ENCODE measurements at places on chromosomes 6 and 20.

DNA sequence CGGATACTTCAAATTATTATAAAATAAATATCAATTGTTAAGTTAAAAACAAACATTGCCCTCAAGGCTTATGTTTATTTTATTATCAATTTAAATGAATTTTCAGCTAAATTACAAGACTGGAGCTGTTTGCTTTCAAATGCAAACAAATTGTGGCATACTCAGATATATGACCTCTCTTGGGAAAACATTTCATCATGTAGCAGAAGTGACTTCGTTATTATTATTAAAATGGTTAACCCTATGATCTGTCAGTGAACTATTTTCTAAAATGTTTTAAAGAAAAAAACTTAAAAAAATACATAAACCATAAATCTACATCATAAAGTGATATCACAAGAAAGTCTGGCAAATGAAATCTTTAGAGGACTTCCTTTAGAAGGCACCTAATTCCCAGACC is 72.5 kb downstream of the MAN1A1 start:
- no peak for DNase-seq

DNA sequence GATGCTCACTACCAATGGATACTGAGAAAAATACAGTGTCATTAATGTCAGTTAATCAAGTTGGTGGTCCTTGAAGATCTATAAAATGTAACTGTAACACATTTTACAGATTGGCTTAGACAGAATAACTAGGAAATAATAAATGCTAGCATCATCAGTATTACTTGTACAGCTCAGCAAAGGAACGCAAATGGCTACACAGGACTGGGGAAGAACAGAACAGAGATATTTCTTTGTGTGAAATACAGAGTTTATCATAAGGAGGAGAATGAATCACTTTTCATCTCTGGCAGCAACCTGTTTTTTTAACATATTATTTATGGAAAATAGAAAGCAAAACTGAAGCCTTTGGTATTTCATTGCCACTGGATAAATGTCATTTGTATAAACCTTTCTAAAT is 8.2 kb upstream of the QKI start:
- no peak for DNase-seq

DNA sequence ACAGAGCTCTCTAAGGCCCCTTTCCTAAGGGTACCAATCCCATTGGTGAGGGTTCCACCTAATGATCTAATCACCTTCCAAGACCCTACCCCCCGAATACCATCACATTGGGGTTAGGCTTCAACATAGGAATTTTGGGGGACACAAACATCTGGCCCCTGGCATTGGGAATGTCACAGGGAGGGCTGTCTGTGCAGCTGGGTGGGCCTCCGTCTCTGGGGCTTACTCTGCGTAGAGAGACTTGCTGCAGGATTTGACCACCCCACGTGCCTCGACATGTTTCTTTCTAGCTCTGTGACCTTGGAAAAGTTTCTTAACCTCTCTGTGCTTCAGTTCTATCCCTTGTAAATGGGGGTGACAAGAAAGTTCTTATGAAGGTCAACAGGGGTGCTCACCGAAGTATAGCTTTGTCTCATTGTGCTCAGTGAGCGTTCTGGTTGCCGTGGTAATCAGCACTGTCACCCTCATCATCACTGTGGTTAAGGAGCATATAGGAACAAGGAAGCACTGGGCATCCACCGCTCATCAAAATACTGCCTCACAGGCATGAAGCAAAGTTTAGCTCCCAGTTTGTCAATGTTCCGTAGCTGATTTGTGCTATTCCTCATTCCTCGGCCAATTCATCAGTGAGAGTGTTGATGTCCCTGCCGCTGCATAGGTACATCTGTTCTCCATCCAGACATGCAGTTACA is 152.8 kb downstream of the SYCP2 start:
- no peak for DNase-seq

DNA sequence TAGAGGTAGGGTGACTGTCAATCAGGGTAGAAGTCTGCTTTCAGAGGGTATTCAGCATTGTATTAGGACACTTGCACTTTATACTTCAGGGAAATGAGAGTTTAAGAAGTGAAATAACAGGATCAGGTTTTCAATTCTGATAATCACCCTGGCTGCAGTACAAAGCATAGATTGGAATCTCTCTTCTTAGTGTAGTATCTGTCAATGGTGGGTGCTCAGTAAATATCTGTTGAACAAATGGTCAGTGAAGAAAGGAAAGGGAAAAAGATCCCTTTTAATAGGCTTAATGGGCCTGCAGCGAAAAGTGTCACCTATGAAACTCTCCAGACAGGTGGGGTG is 18.7 kb downstream of the TUBB2B start:
- no peak for DNase-seq

- DNase-seq, result no peak
Measured at GRCh38 chr6:116971959-116972358, 94.9 kb downstream of the RFX6 start.

- DNase-seq, result no peak
Measured at GRCh38 chr20:43542674-43543073, 16.2 kb upstream of the SGK2 start.

- no peak for DNase-seq
Measured at GRCh38 chr6:88246654-88247053, 80.5 kb upstream of the CNR1 start.

GRCh38 chr6:142857796-142858555 is 87.0 kb downstream of the HIVEP2 start:
- no peak for DNase-seq

DNA sequence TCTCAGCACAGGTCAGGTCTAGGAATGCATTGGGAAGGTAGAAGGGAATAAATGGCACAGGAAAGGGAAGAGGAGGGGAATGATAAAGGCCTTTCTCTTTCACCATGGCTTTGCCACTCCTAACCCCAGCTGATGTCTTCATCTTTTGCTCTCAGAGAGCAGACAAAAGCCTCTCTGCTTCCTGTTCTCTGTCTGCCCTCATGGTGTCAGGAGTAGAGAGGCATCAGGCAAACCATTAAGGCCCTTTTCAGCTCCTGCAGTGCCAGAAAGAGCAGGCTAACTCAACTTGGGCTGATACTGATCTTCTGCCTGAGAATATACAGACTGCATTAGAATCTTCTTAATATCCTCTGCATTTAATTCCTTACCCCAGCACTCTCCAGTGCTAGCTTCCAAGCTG is 48.0 kb upstream of the STXBP5 start:
- no peak for DNase-seq

DNA sequence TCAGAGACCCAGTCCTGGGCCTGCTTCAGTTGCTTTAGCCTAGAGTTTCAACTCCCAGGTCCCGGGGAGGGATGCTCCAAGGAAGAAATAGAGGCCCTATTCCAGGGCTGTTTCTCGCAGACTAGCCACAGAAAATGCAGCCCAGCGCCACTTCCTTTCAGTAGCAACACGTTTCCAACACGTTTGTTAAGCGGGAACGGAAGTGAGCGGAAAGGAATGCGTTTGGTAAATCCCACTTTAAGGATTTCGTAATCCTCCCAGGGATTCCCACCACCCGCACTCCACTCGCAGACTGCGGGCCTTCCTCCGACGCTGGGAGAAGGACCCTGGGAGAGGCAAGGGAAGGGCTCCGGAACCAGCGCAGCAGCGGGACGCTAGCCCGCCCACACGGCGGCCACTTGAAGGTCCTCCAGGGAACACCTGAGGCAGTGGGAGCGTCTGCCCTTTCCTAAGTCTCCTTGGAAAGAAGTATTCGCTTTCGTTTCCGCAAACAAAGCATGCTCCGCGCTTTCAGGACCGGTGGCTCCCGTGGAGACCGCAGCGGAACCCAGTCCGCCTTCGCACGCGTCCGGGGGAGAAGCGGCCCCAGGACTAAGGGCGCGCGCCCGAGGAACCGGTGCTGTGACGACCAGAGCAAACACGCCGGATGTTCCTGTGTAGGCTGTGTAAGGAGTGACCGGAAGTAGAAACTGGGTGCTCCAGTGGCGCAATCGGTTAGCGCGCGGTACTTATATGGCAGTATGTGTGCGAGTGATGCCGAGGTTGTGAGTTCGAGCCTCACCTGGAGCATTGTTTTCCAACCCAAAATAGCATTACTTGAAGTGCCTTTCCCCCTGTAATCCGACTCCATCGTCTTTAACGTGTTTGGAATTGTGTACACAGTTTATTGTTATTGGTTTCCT is 227.6 kb upstream of the PRSS16 start:
- DNase-seq, result peak; percentile 1

GRCh38 chr6:48101290-48101689 is 9.7 kb downstream of the PTCHD4 start:
- DNase-seq, result no peak

DNA sequence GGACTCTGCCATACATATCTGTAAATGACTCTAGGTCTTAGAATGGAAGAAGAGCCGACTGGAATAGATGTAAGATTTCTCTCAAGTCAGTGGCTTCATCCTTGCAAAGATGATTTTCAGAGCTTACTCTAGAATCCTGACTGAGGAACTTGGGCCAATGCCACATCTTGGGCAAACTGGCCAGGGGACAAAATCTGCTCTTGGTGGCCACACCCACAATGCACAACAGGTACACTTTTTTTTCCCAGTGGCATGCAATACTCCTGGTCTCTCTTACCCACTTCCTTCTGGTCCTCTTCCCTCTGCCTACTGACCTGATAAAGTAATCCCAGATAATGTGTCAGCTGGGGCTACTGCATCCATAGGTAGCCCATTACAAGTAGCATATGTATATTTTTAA is 13.4 kb downstream of the CLIC5 start:
- no peak for DNase-seq

GRCh38 chr6:137417396-137417795 is 76.8 kb downstream of the OLIG3 start:
- no peak for DNase-seq

GRCh38 chr6:41589223-41589622 is 43.0 kb downstream of the FOXP4 start:
- no peak for DNase-seq

GRCh38 chr6:133553652-133554051 is 312.5 kb downstream of the EYA4 start:
- no peak for DNase-seq

- DNase-seq, result no peak
Measured at GRCh38 chr6:35043381-35044130, 97.6 kb downstream of the TCP11 start.

DNA sequence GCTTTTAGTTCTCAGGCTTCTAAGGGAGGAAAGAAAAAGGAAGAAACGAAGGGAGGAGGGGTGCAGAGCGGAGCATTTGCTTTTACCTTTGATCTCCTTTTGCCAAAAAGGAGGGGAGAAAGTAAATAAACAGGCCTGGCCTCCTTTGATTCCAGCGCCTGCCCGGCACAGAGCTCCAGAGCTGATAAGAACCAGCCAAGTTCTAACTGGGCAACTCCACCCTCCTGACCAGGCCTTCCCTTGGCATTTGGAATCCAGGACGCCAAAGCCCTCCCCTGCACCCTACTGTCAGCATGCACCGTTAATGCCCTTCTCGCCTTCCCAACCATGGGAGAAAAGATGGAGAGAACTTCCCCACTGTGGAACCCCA is 120.8 kb upstream of the PTPN1 start:
- DNase-seq, result no peak

DNA sequence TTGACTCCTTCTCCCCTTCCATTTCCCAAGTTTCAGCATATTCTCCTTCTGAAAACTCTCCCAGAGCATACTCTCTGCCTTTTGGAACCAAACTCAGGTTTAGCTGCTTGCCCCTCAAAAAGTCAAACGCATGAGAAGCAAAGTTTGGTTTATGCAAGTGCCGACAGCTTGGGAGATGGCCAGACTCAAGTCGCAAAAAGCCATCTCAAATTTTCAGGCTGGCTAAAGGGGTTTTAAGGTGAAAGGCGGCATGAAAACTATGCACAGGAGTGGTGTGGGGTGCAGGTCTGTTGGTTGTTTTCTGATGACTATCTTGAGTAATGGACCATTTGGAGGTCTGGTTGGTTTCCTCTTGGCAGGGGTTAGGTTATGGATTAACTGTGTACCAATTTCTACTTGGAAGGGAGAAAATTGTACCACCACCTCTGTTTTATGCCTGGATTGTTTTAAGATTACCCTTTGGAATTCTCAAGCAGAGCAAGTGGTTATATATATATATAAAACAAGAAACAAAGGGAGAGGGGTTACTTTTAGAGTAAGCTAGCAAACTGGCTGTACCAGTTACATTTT is 52.4 kb upstream of the SCGN start:
- DNase-seq, result no peak

GRCh38 chr20:10673842-10674683 is at the start of gene JAG1:
Gene JAG1, minus strand, starts transcription at chr20:10673999. Its CDS starts 469 bp downstream, at chr20:10673530.
- DNase-seq, result no peak

DNA sequence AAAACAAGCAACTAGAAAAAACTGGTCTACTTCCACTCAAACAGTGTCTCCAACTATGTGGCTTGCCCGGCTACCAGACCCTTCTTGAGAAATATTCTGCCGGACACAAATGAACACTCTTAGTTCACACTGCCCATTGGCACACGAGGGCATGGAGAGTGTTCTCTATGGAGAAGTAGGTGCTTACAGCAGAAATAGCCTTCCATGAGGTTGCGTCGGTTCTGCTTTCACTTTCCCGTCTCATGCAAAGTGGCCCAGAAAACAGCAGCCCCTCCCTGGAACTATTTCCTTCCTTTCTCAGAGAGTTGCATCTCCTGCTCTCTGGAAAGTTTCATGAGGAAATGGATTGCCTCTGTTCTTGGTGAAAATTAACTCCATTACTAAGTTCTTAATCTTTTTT is 9.5 kb upstream of the HLA-DOA start:
- DNase-seq, result no peak

DNA sequence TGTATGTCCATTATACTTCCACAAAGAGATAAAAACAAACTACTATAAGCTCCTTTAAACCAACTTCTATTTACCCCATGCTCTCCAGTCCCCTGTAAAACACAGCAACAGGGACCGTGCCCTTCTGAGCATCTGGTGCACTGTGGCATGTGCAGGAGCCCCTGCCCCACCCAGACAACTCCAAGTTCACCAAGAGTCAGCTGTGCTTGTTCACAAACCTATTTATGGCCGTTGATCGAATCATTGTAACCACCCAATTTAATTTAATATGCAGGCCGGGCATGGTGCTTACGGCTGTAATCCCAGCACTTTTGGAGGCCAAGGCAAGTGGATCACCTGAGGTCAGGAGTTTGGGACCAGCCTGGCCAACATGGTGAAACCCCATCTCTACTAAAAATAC is 13.7 kb upstream of the BLCAP start:
- DNase-seq, result no peak
